ENCODE measurements at places on chromosomes 1 and 21.

DNA sequence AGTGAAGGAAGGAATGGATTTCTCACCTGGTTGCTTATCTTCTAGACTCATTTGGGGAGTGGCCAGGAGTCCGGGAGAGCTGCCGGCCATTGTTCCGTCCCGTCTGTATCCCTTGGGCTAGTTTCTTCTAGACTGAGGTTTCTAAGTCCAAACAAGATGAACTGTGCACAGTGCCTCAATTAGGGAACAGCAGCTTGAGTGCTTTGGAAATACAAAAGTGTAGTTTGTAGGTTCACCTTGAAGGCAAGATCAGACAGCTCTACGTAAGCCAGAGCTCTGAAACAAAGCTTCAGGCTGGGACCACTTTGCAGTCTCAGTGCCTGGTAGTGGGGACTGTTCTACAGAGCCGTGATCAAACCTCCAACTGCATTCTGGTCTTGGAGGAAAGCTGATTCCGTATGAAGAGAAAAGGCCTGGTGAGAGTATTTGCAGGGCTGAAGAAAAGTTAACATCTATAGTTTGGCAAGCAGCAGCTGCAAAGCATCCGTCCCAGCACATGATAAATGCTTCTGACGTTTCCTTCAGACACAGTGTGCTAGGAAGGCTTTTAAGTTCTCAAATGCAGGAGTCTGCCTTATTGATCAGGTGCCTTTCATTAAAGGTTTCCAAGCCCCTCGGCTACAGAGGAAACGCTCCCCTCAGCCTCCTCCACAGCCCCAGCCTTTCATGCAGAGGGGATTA, 432.8 kb downstream of the KIF26B start:
- no peak for DNase-seq

GRCh38 chr1:205128050-205128449, 6.3 kb upstream of the RBBP5 start:
- no peak for DNase-seq

DNA sequence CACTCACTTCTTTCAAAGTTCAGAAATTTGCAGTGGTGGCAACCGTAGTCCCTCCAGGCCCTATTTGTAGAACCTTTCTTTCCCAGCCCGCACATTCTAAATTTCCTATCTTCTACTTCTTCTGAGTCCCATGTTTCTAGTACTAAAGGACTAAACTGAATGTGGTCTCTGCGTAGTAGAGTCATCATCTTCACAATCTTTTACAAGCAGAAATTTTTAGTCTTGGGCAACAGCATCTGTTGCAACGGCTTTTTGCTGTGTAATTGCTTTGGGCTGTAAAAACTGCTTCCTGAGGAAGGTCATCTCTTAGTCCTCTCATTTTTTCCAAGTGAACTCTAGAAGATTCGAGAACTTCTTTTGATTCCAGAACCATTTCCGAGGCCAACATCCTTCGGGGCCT, 23.9 kb downstream of the VAV3 start:
- no peak for DNase-seq

DNA sequence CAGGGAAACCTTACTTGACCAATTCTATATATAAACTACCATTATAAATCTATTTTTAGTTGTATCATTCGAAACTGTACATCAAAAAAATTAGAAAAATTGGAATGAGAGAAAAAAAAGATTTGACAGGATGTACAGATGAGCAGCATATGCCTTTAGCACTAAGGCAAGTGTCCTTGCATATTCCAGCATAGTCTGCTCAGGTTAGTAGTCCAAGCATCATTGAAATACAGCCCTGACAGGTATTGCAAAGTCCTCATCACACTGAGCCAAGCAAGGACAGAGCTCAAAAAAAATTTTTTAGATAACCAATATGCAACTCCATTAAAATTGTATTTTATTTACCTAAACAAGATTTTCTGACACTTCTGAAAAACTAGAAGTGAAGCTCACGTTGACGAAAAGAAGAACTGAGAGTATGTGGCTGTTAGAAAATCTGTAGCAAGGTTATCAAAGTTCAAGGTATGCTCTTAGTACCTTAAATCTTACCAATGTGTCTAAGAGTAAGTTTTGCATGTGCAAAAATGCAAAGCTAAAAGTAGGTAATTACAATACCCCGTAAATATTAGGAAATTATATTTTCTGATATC, 465.6 kb upstream of the ADGRL4 start:
- no peak for DNase-seq

GRCh38 chr1:76048219-76048618, 26.3 kb upstream of the ST6GALNAC3 start:
- no peak for DNase-seq

- no peak for DNase-seq
Observed at GRCh38 chr1:162488219-162488618, 9.4 kb upstream of the UHMK1 start.

DNA sequence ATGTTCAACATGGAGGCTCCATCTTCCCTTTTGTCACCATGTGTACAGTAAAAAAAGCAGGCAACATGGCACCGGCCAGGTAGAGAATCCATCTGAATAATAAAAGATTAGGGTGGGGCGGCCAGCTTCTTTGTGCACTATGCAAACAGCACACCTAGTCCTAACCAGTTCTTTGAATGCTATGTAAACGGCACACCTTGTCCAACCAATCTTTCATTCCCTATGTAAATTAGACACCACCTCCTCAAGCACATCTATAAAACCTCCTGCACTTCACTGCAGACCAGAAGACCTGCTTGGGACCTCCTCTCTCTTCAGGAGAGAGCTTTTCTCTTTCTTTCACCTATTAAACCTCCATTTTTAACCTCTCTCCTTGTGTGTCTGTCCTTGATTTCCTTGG, 28.2 kb downstream of the TFB2M start:
- no peak for DNase-seq

DNA sequence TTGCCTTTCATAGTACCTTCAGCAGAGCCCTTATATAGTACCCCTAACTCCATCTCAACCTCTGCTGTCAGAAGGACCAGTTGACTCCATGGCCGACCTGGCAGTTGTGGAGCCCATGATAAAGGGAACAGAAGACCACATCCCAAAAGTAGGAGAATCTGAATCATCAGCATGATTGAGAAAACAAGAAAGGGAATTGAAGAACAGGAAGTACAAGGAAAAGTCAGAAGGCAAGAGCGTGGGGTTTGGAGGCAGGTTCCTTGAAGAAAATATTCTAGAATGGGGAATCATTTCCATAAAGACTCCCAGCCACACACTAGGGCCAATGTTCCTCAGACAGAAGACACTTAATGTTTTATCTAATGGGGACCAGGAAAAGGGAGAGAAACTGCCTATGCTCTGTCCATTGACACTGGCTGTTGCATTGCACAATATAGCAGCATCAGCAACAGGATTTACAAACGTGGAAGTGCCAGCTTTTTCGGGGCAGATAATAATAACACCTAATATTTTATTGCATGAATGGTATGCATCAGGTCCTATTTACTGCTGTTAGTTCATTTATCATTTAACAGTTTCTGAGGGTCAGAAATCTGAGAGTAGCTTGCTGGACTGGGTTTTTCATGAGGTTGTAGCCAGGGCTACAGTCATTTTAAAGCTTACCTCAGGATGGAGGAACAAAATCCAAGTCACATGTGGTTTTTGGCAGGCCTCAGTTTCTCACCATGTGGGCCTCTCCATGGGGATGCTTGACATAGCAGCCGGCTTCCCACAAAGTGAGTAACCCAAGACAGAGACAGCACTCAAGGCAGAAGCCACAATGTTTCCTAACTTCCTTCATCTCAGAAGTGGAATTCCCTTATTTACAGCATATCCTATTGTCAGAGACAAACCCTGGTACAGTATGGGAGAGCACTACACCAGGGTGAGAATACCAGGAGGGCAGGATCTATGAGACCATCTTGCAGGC, 483.4 kb downstream of the PLPP3 start:
- no peak for DNase-seq

Data from C1 segment of cervical spinal cord (tissue), 14 donors.